ENCODE measurements at places on chromosomes 4 and X.
A peak's percentile ranks its signal among the peaks of the same experiment; 100 is the strongest.

GRCh38 chrX:103629318-103630170, 769 bp downstream of the TCEAL1 start:
- DNase-seq = peak; percentile 65

DNA sequence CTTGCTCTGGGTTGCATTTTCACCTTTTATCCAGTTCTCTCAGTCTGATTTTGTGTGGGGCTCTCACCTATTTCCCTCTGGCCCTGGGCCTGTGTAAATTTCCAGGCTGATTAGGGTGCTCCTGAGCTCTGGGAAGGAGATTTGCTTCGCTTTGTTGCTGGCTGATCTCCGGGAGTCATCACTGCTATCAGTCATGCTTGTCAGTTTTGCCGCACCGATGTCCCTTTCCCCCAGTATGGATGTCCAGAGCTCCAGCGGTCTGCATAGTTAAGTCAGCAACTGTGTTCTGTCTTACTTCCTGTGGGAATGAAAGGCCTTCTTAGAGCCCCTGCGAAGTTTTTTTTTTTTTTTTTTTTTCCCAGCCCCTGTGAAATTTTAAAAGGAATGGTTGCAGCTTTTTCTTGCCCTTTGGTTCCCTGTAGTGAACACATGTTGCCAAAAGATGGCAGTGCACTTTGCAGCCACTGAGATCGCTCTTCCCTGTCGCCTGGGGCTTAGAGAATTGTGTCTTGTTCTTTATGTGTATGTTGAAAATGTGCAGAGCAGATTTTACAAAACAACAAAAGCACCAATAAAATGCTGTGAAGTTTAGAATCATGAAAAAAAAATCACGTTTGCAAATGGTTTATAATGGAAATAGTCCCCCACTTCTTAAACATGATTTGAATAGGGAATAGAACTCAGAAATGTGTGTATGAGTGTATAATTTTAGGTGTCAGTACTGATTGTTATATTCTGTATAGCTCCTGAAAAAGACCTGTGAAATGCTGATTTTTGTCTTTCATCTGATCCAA, 109.1 kb upstream of the SLC4A4 start:
- peak; percentile 66 for DNase-seq

DNA sequence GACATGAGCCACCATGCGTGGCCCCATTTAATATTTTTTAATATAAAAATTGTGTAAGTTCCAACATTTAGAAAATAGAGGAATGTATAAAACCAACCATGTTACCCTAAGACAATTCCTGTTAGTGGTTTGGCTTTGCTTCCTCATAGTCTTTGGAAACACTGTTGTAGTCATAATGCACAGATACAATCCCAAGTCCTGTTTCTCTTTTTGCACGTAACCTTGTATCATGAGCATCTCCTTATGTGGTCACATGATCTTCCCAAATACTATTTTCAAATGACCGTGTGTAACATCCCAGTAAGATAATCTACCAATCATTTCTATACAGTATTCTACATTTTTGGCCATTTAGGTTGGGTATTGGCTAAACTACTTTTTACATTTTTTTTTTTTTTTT, 13.9 kb upstream of the RHOH start:
- no peak for DNase-seq

- no peak for DNase-seq
These were observed 23.1 kb upstream of the GABRE start for GRCh38 chrX:151997539-151997938.

DNA sequence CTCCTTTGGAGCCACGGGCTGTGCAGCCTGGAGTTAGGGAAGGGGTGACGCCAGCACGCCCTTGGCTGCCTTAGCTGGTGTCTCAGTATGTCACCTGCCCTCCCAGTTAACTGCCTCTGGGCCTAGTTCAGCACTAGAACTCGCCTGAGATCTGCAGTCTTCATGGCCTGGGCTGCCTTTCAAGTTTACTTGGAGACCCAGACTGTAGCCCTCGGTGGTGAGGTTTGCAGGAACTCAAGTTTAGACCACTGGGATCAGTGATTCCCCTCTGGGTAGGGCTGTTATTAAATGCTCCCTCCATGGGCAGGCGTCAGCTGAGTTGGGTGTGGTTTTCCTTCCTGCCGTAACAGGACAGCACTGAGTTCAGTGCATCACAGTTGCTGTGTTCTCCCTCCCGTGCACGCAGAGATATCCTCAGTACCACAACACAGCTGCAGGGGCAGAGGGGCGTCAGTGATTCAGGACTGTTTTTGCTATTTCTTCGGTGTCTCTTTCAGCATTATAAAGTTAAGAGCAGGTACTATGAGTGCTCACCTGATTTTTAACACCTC, 30.5 kb downstream of the PLAC8 start:
- no peak for DNase-seq

- no peak for DNase-seq
These were observed 294.3 kb downstream of the GUCY2F start for GRCh38 chrX:109187473-109188168.

DNA sequence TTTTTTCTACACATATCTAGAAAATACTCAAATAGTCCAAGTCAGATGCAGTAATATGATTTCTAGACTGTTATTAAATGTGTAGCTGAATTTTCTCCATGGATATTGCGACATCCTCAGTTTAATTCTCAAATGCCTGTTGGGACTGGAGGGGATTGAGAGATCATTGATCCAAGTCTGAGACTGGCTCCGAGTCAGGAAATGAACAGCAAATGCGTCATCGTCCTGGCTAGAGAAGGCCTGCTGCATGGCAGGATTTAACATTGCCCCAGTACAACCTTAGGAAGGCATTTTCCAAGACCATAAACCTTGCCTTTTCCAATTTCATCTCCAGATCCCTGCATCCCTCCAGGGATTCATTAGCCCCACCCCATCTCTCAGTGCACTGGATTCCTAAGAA, 56.6 kb upstream of the SLC6A14 start:
- no peak for DNase-seq

DNA sequence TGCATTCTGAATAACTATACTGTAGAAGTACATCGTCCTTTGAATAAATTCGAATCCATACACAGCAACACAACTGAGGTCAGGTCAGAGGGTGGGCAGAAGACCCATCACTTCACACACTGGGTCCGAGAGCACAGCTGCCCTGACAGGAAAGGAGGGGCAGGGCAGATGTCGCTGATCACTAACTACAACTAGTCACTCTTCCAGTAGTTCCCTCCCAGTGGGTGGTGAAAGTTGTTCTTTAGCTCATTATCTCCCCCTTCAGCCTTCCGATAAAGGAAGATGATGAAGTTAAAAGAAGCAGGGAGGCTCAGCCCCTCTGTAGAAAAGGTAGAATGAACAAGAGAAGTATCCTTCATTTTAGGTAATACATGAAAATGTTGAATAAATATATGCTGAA, 278.9 kb downstream of the INPP4B start:
- DNase-seq = no peak

GRCh38 chr4:29262986-29263385, 1457.2 kb upstream of the PCDH7 start:
- DNase-seq = no peak

DNA sequence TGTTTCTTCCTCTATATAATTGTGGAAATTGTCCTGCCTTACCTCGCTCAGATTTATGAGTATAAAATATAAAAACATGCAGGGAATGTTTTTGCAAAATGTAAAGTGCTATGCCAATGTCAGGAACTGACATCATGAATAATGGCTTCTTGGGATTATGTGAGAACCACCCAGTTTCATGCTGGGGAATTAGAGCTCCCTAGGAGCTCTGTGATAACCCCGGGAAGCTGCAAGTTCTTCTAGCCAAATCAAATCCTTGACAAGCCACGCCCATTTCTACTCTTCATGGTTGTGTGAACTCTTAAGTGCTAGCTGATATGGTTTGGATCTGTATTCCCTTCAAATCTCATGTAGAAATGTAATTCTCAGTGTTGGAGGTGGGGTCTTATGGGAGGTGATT, 85.9 kb upstream of the PAK3 start:
- DNase-seq = no peak

- no peak for DNase-seq
These were observed 220.7 kb downstream of the HS6ST2 start for GRCh38 chrX:132737743-132738142.

GRCh38 chr4:179352221-179352620, 1910.0 kb upstream of the AGA start:
- DNase-seq = no peak

- no peak for DNase-seq
These were observed 930 bp downstream of the ZNF718 start for GRCh38 chr4:125091-125771.

GRCh38 chr4:6270636-6271121, 1.0 kb downstream of the WFS1 start:
- peak; percentile 19 for DNase-seq

All from ACHN (cell line).